ENCODE measurements at places on chromosomes 7 and 10. TPM values are rescaled to one million over a fixed set of nuclear protein-coding genes. Genes with fewer than 3 reads are reported as not detected.

Gene MRPL43
- total RNA-seq: 59.7 TPM

Gene CYP2E1
- 0.86 TPM for total RNA-seq

Gene STEAP4
- 63.5 TPM for total RNA-seq

Gene CNNM1
- total RNA-seq: 0.35 TPM

Gene SEC61G
- total RNA-seq: 79.5 TPM

Gene TMEM213
- total RNA-seq: 1.9 TPM

Gene LRRTM3
- not detected for total RNA-seq

Gene HTR5A
- not detected for total RNA-seq

DNA sequence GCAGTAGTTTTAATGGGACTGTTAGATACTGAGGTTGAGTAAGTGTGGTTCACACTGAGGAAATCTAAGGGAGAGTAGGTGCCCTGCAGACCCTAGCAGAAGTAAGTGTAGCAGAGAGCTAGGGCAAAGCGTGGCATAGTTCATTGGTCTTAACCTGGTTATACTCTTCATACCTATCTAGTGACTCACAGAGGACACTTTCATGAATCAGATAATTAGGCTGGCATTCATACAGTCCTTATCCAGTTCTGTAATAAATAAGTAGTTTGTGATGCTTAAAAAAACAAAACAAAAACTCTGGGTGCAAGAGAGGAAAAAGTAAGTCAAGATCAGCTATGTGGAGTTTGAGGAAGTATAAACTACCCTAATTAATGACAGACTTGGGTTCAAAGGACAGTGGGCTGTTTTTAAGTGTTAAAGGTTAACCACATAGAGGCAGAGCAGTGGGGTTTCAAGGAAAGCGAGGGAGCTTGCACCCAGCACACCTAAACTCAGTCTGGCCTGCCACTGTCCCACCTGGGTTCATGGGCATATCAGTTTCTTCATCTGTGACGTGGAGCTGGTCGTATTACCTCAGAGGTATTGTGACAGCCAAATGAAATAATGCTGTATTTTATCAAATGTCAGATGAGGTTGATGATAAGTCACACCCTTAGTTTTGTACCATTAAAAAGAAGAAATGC is 27.1 kb downstream of the LMTK2 start:
- DNase-seq: no peak
- no peaks in the 10 kb centered on the region for H3K27me3 ChIP-seq
- H3K4me1 ChIP-seq: peaks cover 77% of the 10 kb centered on the region
- H3K4me3 ChIP-seq: no peak overlapping the region

DNA sequence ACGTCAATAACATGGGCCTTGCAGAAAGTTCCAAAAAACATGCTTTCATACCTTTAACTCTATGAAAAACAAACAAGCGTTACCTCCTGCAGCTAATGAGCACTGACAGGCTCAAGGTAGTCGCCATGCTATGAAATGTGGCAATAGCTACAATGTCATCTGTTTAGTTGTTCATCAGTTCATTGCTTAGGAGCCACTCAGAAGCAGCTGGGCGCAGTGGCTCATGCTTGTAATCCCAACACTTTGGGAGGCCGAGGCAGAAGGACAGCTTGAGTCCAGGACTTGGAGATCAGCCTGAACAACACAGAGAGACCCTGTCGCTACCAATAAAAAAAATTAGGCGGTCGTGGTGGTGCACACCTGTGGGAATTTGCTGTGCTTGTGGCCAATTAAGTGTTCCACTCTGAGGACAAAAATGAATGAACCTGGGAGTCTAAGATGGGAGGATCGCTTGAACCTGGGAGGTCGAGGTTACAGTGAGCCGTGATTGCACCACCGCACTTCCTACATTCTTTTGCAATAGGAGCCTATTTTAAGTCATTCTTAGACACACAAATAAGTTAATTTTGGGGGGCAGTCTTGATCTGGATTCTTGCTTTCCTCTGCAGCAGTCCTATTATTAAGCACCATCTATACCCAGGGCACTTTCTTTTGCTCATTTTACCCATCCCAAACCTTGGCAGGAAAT is 276.2 kb upstream of the KLF14 start:
- peak overlapping the region; percentile 42 for H3K27ac ChIP-seq
- no peak for DNase-seq
- H3K27me3 ChIP-seq: no peaks in the 10 kb centered on the region
- peaks cover 83% of the 10 kb centered on the region for H3K4me1 ChIP-seq

DNA sequence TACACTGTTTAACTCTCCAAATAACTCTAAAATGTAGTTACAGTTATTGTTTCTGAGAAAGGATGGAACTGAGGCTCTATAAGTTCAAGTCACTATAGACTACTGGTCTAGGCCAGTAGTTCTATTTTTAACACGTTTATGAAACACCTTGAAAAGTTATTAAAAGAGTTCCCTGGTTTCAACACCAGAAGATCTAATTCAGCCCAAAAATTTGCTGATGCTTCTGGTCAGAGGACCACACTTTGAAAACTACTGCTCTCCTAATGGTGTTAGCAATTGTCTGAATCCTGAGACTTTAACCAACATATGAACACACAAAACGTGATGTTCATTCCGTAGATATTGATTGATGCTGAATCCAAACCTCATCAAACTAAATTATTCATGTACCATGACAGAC is 658.6 kb upstream of the STEAP1 start:
- H3K36me3 ChIP-seq: no peaks in the 10 kb centered on the region
- H3K27me3 ChIP-seq: no peaks in the 10 kb centered on the region
- H3K27ac ChIP-seq: no peak overlapping the region
- no peak for DNase-seq
- H3K4me1 ChIP-seq: no peaks in the 10 kb centered on the region

GRCh38 chr10:69426376-69426727 is 9.6 kb upstream of the TACR2 start:
- peaks cover 29% of the 10 kb centered on the region for H3K4me1 ChIP-seq
- H3K4me3 ChIP-seq: no peak overlapping the region
- H3K36me3 ChIP-seq: no peaks in the 10 kb centered on the region
- no peaks in the 10 kb centered on the region for H3K27me3 ChIP-seq
- H3K27ac ChIP-seq: peak overlapping the region; percentile 51

DNA sequence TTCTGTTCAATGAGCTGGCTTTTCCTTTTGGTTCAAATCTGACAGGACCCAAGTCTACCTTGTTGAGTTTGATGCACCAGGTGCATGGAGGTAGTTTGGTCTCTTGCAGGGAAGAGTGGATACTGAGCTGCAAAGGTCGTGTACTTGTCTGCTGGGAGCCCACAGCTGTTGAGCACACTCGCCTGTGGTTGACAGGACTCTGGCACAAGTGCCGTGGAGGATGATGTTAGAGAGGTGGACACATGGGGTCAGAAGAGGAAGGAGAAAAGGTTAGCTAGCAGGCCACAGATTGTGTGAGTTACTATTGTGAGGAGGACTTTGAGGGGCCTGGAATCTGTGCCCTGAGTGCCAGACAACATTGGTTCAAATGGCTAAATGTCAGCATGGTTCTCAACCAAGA is 197.3 kb downstream of the CREB5 start:
- DNase-seq: no peak
- no peaks in the 10 kb centered on the region for H3K27me3 ChIP-seq
- H3K27ac ChIP-seq: no peak overlapping the region
- H3K36me3 ChIP-seq: no peaks in the 10 kb centered on the region

GRCh38 chr7:12783421-12784095 is 96.1 kb downstream of the ARL4A start:
- H3K36me3 ChIP-seq: no peaks in the 10 kb centered on the region
- H3K27me3 ChIP-seq: no peaks in the 10 kb centered on the region
- H3K4me1 ChIP-seq: no peaks in the 10 kb centered on the region
- H3K4me3 ChIP-seq: no peak overlapping the region
- DNase-seq: no peak
- no peak overlapping the region for H3K27ac ChIP-seq

- DNase-seq: no peak
- H3K4me1 ChIP-seq: no peaks in the 10 kb centered on the region
- H3K27ac ChIP-seq: no peak overlapping the region
- H3K36me3 ChIP-seq: no peaks in the 10 kb centered on the region
- no peaks in the 10 kb centered on the region for H3K27me3 ChIP-seq
Observed at GRCh38 chr10:58721601-58722281, 209.1 kb downstream of the BICC1 start.

DNA sequence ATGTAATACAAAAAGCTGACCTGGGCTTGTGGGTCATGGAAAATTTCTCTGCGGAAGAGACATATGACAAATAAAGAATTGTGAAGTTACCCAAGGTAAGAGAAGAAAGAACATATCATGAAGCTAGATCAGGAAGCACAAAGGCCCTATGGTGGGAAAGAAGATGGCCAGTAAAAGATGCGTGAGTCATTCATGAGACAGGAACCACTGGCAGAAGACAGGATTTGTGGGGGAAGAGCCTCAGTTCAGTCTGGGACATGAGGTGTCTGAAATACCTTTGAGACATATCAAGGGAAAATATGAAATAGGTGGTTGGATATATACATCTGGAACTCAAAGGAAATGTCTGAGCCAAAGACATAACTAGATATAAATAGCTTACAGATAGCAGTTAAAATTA is 27.7 kb upstream of the AMPH start:
- no peaks in the 10 kb centered on the region for H3K4me1 ChIP-seq
- no peaks in the 10 kb centered on the region for H3K27me3 ChIP-seq
- H3K27ac ChIP-seq: no peak overlapping the region
- DNase-seq: no peak
- H3K4me3 ChIP-seq: no peak overlapping the region

DNA sequence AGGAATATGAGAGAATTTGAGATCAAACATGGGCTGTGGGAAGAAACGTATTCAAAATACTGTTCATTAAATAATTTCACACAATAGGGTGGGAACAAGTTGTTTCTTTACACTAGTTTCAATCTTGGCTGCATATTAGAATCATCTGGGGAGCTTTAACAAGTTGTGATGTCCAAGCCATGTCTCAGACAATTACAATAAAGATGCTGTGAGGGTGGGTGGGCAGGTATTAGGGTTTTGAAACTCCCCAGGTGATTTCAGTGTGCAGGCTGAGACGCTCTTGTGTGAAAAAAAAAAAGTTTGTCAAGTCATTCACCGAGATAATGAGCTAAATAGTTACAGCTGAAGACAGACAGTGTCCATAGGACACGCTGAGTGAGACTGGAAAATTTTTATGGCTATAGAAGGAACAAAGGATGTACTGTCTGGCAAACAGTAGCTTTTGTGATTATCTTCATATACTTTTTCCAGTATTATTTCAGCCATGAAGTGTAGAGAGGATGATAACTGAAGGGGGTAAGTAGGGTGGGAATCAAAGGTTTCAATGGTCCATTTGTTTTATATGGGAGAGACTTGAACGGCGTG is 12.6 kb upstream of the LAMB4 start:
- H3K4me1 ChIP-seq: peaks cover 8% of the 10 kb centered on the region
- H3K36me3 ChIP-seq: no peaks in the 10 kb centered on the region
- DNase-seq: no peak
- H3K27me3 ChIP-seq: no peaks in the 10 kb centered on the region

DNA sequence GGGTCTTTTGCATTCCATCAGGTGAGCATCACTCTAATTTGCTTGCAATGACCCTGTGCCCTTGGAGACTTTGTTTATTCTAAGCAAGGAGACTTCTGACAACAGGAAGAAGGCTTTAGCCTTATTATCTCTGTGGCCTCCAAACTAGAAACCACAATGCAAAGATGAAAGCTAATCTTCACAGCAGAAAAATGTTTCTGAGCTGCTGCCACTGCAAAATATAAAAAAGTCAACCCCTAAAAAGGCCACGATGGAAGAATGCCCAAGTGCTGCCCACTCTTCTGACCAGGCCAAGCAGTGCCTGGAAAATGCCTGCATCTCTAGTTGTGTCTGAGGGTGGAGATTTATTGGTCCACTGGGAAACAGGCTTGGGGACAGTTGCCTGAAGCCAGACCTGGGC is 299.9 kb downstream of the C7orf25 start:
- no peaks in the 10 kb centered on the region for H3K36me3 ChIP-seq
- DNase-seq: no peak
- no peaks in the 10 kb centered on the region for H3K27me3 ChIP-seq
- H3K27ac ChIP-seq: no peak overlapping the region
- no peak overlapping the region for H3K4me3 ChIP-seq
- H3K4me1 ChIP-seq: no peaks in the 10 kb centered on the region

- peaks cover 6% of the 10 kb centered on the region for H3K4me1 ChIP-seq
Observed at GRCh38 chr10:15158448-15158847, 10.0 kb downstream of the NMT2 start.

GRCh38 chr7:43096875-43097274 is 15.6 kb upstream of the HECW1 start:
- DNase-seq: no peak
- H3K27ac ChIP-seq: no peak overlapping the region
- H3K36me3 ChIP-seq: no peaks in the 10 kb centered on the region

DNA sequence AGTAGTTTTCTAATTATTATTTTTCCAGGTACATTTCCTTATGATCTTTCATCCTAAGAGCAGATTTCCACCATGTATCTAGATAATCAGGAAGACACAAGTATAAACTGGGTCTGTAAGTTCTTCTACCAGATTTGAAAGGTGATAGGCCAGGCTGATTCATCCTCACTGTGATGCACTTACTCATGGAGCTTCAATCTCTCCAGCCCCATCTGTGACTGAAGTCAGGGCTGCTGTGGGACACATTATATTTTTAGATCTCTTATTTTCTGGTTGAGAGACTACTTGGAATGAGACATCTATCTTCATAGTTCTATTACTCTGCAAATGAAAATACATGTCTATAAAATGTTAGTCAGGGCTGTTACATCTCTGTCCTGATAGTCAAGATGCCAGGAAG is 85.5 kb upstream of the SLC25A13 start:
- no peak for DNase-seq
- H3K27ac ChIP-seq: no peak overlapping the region
- no peak overlapping the region for H3K4me3 ChIP-seq
- H3K4me1 ChIP-seq: no peaks in the 10 kb centered on the region
- no peaks in the 10 kb centered on the region for H3K27me3 ChIP-seq
- no peaks in the 10 kb centered on the region for H3K36me3 ChIP-seq

GRCh38 chr10:131852176-131852822 is 48.5 kb upstream of the PPP2R2D start:
- H3K36me3 ChIP-seq: no peaks in the 10 kb centered on the region
- DNase-seq: no peak
- no peak overlapping the region for H3K4me3 ChIP-seq
- H3K4me1 ChIP-seq: no peaks in the 10 kb centered on the region
- no peak overlapping the region for H3K27ac ChIP-seq

DNA sequence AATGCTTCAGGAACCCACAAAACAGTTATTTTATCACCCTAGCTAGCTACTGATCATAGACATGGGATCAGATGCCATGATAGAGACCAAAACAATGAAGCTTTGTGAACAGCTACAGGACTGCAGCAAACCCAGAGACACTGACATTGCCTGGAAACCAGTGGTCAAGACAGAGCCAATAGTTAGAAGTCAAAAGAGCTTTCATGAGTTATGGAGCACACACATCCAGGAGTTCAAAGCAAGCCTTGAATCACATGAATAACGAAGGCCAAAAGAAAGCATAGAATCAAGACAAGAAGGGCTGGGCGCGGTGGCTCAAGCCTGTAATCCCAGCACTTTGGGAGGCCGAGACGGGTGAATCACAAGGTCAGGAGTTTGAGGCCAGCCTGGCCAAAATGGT is 34.5 kb upstream of the GSAP start:
- H3K27me3 ChIP-seq: no peaks in the 10 kb centered on the region
- H3K36me3 ChIP-seq: no peaks in the 10 kb centered on the region
- no peak overlapping the region for H3K4me3 ChIP-seq
- no peak overlapping the region for H3K27ac ChIP-seq

- H3K36me3 ChIP-seq: no peaks in the 10 kb centered on the region
- H3K27me3 ChIP-seq: no peaks in the 10 kb centered on the region
- H3K27ac ChIP-seq: no peak overlapping the region
- H3K4me3 ChIP-seq: no peak overlapping the region
- no peak for DNase-seq
Observed at GRCh38 chr10:118116715-118117449, 70.1 kb upstream of the RAB11FIP2 start.
